ENCODE measurements at places on chromosomes 1 and 21.
A peak's percentile ranks its signal among the peaks of the same experiment; 100 is the strongest.

GRCh38 chr1:29831500-29832117 lies 595.3 kb downstream of the PTPRU start:
- no peak for DNase-seq

DNA sequence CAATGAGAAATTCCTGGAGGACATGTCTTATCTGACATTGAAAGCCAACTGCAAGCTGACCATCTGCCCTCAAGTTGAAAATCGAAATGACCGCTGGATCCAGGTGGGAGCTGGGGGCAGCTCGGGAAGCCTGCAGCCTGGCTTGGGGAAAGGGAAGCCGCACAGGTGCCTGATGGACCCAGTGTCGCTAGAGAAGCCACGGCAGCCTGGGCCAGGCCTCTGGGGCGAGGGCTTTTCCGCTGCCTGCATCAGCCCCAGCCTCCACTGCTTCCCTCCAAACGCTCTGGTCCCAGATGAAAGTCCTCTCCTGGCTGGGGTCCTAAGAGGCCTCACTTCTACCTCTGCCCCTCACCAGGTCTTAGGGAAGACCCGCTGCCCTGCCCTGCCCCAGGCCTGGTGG lies 18.8 kb upstream of the PADI3 start:
- no peak for DNase-seq

- DNase-seq, result no peak
These were observed 39.7 kb downstream of the EDN2 start for GRCh38 chr1:41444785-41445184.

DNA sequence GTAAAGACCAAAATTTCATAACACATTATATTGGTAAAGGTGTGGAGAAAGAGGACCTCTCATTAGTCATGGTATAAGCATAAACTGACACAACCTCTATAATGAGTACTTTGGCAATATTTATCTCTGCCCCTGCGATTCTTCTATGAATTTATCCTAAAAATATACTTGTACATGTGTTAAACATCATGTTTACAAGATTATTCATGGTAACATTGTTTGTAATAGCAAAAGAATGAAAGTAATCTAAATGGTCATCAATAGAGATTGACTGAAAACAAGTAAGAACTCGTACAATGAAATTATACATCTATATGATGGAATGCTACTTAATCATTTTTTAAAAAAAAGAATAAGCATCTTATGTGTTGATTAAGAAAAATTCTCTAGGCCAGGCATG lies 96.4 kb downstream of the KIAA0319L start:
- peak; percentile 66 for DNase-seq

GRCh38 chr21:32367158-32367557 lies 25.7 kb downstream of the URB1 start:
- DNase-seq, result no peak

- DNase-seq, result no peak
These were observed 19.8 kb downstream of the KMO start for GRCh38 chr1:241551759-241552638.

GRCh38 chr1:89608319-89608983 lies 24.5 kb upstream of the LRRC8C start:
- no peak for DNase-seq

DNA sequence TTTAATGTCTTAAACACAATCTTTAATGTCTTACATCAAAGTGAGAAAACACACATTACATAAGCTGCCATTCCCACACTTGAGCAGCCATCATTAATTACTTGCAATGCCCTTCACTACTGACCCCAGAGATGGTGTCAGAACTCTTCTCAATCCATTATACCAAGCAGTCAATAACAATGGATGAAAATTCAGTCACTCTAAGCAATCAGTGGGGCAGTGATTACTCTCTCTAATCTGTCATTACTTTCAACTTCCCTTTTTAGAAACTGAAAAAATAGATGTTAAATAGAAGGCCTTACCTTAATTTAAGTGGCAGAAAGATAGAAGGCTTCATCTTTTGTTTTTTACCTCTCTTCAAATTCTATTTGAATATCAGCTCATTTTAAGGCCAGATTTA lies 9.7 kb upstream of the FRRS1 start:
- no peak for DNase-seq

DNA sequence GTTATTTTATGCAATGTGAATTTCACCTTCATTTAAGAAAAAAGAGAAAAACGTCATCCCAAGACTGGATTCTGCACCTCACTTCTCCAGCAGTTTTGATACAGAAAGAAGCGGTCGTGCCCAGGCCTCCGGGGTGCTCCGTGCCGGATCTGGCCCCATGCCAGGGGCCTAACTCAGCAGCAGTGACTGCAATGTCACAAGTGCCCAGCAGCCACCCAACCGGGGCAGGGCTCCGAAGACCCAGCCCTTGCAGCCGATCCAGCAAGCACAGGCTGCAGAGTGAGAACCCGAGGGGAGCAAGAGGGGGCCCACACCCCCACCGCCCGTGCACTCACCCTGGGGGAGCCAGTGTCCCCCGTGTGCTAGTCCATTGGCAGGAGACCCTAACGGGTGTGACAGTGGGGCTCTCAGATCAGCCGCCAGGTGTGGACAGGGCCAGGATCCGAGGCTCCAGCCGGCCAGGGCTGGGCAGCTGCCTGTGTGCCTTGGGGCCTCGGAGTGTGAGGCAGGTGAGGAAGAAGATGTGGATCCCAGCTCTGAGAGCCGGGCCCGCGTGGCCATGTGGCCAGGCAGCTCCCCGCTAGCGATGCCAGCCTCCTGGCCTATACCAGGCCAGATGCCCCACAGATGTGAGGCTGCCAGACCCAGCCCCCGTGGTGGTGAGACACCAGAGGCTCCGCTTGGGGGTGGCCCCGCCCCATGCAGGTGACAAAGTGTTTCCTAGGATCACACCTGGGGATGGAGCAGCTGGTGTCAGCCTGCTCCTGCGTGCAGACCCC lies 60.6 kb downstream of the MEGF6 start:
- DNase-seq, result no peak

DNA sequence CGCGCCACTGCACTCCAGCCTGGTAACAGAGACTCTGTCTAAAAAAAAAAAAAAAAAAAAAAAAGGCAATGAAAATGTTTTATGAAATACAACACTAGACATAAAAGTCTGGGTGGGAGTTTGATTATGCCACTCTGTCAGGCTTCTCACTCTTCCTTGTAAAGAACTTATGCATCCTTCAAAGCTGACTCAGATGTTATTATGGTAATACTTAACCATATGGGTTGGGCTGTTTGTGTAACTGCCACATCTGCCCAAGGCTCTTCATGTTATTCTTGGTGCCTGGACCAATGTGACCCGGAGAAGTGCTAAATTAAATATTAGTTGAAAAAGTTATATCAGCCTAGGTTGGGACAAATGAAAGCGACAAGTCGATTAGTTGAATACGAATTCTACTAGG lies 23.8 kb downstream of the FAM89A start:
- DNase-seq, result peak; percentile 45

- DNase-seq, result peak; percentile 64
These were observed at the start of gene CFH for GRCh38 chr1:196651637-196652215. CFH (plus strand) TSS chr1:196652043; CDS start chr1:196652118, 75 bp downstream.

DNA sequence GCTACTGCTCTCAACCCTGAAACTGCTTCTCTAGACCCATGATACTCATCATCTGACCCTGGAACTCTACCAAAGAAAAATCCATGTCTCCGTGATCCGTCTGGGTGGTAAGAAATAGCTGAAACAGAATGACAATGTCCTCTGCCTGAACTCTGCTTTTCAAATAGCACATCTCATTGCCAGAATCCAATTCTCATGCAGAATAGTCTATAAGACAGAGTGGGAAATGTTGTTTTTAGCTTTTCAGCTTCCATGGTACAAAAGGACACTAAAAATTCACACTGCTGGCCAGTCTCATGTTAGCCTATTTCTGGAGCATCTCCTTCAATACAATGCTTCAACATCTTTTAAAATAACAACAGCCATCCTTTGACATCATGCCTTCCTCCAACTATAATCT lies 1355.8 kb upstream of the PRMT6 start:
- no peak for DNase-seq

DNA sequence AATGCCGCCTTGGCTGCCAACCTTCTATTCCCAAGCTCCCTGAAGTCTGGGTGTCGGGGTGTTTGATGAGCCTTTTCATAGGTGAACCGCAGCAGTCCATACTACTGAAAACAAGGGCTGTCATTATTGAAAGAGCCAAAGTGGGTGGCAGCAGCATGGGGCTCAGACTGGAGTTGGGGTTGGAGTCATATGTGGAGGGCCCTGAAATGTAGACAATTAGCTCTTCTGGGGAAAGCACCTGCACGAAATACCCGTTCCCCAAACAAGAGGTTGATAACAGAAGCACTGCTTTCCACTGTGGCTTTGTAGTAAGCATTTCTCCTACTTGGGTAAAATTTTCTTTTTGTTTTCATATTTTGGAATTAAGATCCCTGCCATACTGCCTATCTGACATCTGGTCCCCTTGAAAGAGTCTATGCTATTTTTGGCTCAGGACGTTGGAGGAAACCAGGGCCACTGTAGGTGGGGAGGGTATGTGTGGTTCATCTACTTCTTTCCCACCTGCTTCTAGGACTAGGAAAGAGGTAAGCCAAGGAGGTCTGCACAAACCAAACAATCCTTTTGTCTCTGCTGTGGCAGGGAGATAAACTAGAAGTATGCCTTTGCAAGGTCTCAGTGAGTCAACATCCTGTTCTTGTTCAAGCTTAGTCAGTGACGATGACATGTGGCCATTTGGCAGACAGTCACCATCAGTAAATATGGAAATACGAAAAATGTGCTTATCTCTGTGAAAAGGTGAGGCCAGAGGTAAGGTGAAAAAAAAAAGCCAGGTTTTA lies 197.0 kb upstream of the UBE2U start:
- DNase-seq, result peak; percentile 70

DNA sequence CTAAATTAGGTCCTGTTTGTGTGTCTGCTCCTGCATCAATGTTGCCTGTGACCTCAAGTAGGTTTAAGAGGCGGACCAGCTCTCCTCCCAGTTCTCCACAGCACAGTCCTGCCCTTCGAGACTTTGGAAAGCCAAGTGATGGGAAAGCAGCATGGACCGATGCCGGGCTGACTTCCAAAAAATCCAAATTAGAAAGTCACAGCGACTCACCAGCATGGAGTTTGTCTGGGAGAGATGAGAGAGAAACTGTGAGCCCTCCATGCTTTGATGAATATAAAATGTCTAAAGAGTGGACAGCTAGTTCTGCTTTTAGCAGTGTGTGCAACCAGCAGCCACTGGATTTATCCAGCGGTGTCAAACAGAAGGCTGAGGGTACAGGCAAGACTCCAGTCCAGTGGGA lies 79.9 kb downstream of the PRDM2 start:
- DNase-seq, result no peak

GRCh38 chr1:74693473-74693872 lies 19.9 kb upstream of the ERICH3 start:
- DNase-seq, result peak; percentile 78

DNA sequence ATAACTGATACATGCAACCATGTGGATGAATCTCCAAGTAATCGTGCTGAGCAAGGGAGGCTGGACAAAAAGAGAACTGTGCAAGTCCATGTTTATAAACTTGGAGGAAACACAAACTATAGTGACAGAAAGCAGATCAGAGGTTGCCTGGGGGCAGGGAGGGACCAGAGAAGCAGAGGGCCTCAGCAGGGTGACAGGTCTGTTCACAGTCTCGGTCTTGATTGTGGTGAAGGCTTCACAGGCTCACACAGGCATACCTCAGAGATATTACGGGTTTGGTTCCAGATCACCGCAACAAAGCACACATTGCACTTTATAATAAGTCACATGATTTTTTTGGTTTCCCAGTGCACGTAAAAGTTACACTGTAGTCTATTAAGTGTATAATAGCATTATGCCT lies 28.5 kb downstream of the ACOT7 start:
- DNase-seq, result no peak

DNA sequence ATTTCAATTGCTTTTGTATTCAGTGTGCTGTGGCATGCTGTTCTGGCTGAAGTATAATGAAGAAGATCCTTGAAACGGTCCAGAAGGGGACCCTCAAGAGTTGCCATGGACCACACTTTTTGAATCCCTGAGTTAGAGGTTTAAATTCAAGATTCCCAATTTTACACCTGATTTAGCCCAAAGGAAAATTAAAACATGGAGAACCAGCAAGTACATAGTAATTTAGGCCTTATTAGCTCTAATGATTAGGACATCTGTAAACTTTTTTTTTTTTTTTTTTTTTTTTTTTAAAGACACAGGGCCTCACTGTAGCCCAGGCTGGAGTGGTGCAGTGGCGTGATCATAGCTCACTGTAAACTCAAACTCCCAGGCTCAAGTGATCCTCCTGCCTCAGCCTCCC lies 107.3 kb downstream of the ENAH start:
- DNase-seq, result no peak

DNA sequence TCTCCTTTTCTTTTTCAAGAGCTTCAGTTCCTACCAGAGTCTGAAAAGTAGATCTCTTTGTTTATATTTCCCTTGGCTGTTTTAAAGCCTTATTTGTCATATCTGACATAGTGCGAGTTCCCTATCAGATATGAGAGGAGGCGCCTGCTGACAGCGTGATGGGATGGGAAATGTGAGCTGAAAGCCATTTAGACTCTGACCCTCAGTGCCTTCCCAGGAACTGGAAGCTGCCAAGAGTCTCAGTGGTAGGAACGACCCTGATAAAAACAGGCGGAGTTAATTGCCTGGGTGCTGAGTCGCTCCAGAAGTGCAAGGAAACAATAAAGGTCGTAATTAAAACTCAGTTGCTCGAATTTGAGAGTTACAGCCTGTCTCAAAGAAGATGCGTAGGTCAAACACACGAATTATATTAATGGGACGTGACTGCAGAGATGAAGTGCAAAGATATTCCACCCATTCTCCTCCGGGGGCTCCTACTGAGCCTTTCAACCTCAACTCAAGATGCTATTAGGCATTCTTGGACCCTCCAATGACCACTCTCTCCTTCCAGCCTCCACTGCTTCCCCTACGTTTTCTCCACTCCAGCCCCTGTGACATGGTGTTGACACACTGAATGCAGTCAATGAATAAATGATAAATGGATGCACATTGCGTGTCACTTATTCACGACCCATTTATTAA lies 84.6 kb downstream of the KAZN start:
- no peak for DNase-seq

GRCh38 chr21:16407403-16408240 lies 677.8 kb downstream of the USP25 start:
- DNase-seq, result no peak

DNA sequence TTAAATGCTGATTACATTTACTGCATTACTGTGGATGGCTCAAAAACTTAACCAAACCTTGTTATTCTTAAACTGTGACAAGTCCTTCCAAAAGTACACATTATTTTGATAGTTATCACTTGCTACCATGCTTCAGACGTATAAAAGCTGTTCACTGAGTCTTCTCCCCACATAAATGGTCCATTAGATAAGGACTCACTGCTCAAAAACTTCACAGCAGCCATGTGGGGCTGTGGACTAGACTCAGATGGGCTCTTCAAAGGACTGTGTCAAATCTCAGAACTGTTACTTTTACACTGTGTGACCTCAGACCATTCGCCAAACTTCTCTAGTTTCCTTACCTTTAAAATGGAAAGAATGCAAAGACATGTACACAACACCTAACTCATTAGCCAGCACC lies 11.6 kb downstream of the SCAF4 start:
- DNase-seq, result no peak

DNA sequence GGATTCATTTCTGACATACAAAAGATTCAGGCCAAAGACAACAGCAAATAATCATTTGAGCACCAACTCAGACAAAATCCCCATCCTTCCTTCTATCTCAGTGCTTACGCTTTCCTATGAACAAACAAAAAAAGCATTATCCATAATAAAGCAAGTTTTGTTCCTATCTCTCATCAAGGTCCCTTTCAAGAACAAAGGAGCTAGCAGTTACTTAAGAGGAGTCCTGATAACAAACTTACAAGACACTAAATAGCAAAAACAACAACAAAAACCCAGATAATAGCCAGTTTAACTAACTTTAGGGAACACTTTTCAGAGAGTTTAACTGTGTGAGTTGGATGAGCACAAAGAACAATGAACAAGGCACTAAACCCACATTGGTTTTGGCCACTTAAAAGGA lies 10.5 kb downstream of the EVI5 start:
- no peak for DNase-seq

Measured in foreskin keratinocyte (primary cell).